ENCODE measurements at places on chromosomes 1 and 21. TPM values are rescaled to one million over a fixed set of nuclear protein-coding genes. Genes with fewer than 3 reads are reported as not detected.

DNA sequence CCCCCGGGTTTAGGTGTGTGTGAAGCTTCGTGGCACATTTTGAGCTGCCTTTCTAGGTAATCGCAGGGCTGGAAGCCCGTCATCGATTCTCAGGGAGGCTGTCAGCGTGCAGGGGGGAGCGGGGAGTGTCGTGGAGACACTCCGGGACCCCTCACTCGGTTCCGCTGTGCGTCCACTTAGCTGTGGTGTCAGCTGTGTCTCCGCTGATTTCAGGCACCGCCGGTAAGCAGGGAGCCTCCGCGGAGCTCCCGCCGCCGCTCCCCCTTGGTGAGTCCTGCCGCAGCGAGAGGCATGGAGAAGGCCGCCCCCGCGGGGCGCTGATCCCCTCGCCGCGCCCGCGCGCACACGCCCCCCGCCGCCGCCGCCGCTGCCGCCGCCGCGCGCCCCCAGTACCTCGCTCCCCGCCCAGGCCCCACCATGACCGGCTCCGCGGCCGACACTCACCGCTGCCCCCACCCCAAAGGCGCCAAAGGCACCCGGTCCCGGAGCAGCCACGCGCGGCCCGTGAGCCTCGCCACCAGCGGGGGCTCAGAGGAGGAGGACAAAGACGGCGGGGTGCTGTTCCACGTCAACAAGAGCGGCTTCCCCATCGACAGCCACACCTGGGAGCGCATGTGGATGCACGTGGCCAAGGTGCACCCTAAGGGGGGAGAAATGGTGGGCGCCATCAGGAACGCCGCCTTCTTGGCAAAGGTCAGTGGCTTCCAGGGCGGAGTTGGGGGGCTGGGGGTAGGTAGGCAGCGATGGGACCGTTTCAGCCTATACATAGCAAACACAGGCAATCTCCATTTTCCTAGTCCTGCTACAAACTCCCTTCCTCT lies 995 bp downstream of the VASH2 start:
- no peak for DNase-seq
- no peaks in the 10 kb centered on the region for H3K36me3 ChIP-seq
- peaks cover 41% of the 10 kb centered on the region for H3K27me3 ChIP-seq
- peaks cover 5% of the 10 kb centered on the region for H3K4me1 ChIP-seq

- peak; percentile 44 for DNase-seq
- peak overlapping the region; percentile 93 for H3K27ac ChIP-seq
- peaks cover 28% of the 10 kb centered on the region for H3K27me3 ChIP-seq
- H3K36me3 ChIP-seq, result no peaks in the 10 kb centered on the region
- peak overlapping the region; percentile 42 for H3K4me3 ChIP-seq
- peaks cover 37% of the 10 kb centered on the region for H3K4me1 ChIP-seq
These were observed 51.9 kb upstream of the CD34 start for GRCh38 chr1:207962716-207963426.

GRCh38 chr1:7388488-7389185 lies 382.5 kb upstream of the VAMP3 start:
- peak overlapping the region; percentile 36 for H3K27ac ChIP-seq
- H3K4me3 ChIP-seq, result no peak overlapping the region
- no peaks in the 10 kb centered on the region for H3K4me1 ChIP-seq
- H3K27me3 ChIP-seq, result no peaks in the 10 kb centered on the region
- DNase-seq, result no peak

- no peaks in the 10 kb centered on the region for H3K36me3 ChIP-seq
- H3K4me3 ChIP-seq, result no peak overlapping the region
- no peak for DNase-seq
- H3K27ac ChIP-seq, result no peak overlapping the region
- H3K4me1 ChIP-seq, result peaks cover 18% of the 10 kb centered on the region
These were observed 37.0 kb downstream of the COQ8A start for GRCh38 chr1:226976978-226977642.

- H3K27ac ChIP-seq, result no peak overlapping the region
- no peaks in the 10 kb centered on the region for H3K4me1 ChIP-seq
- no peaks in the 10 kb centered on the region for H3K27me3 ChIP-seq
These were observed 475.7 kb upstream of the PKN2 start for GRCh38 chr1:88208389-88208788.

DNA sequence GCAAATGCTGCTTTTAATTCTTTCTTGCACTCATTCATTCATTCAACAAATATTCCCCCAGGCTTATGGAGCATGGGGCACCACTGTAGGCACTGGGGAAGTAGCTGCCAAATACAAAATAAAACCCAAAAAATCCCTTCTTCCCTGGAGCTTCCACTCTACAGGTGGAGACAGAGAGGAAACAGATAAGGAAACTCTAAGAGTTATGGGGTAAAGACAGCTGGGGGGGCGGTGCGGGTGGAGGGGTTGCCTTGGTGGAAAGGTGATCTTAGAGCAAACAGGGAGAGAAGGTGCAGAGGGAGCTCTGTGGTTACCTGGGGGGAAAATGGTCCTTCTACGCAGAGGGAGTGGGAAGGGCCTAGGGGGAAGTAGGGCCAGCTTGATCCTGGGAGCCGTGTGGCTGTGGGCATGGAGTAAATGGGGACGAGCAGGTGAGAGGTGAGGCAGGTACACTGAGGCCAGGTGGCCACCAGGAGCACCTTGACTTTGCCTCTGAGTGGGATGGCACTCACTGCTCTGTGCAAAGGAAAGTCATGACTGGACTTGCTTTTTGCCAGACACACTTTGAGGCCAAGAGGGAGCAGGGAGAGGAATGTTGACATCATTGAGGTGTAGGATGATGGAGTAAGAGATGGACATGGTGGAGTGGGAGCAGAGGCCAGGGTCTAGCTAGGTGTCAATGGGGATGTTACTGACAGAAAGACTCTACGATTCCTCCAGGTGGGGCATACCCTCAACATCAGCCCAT lies 152.0 kb downstream of the ETS2 start:
- no peaks in the 10 kb centered on the region for H3K27me3 ChIP-seq
- H3K4me3 ChIP-seq, result no peak overlapping the region
- H3K4me1 ChIP-seq, result peaks cover 37% of the 10 kb centered on the region

DNA sequence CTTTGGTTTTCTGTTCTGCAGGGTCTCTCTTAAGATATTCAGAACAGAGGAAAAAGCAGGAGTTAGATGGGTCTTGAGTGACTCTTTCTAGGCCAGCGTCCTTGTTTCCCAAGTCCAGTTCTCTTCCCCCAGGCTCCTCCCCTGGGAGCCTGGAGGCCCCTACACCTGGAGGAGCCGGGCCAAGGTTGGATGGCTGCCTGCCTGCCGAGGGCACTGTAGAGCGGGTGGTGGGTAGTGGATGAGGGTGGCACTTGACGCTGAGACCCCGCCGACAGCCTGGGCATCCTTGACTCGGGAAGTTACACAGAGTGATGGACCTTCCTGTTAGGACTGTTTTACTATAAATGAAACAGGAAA lies 17.4 kb upstream of the KANK4 start:
- H3K36me3 ChIP-seq, result no peaks in the 10 kb centered on the region
- no peak overlapping the region for H3K27ac ChIP-seq
- H3K4me3 ChIP-seq, result no peak overlapping the region
- no peak for DNase-seq

GRCh38 chr1:117883616-117884015 lies 45.8 kb downstream of the GDAP2 start:
- no peak overlapping the region for H3K27ac ChIP-seq
- H3K27me3 ChIP-seq, result no peaks in the 10 kb centered on the region
- H3K4me3 ChIP-seq, result no peak overlapping the region
- no peaks in the 10 kb centered on the region for H3K4me1 ChIP-seq

DNA sequence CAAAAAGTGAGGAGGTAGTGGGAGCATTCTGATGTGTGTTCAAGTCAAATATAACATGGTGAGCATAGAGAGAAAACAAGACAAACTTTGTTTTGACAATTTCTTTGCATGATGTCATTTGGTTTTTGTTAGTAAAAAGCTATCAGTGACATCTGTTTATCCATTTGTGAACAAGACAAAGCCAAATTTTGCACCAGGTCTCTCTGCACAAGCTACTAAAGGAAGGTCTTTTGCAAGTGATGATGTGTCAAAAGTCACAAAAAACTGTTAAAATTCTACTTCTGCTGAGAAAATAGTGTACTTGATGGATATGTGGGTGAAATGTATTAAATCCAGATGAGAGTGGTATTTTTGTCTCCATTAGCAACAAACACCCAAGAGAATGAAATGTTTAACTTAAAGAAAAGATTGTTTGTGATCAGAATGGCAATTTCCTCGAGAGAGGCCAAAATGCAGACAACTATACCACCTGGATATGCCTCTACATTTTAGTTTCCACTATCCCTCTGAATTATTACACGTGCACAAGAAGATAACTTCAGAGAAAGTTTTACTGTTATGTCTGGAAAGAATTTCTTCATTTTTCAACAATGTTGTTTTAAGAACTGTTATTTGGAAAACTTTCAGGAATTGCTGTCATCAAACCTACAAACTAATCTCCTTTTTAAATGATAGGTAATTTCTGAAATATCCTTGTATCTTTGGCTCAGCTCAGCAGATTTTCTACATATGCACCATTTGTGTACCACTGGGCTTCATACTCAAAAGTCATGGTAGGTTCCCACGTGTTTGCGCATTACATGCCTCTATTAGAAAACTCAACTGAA lies 807.4 kb upstream of the ADGRL2 start:
- no peak overlapping the region for H3K27ac ChIP-seq
- H3K27me3 ChIP-seq, result no peaks in the 10 kb centered on the region
- no peaks in the 10 kb centered on the region for H3K4me1 ChIP-seq
- no peak overlapping the region for H3K4me3 ChIP-seq
- H3K36me3 ChIP-seq, result no peaks in the 10 kb centered on the region

GRCh38 chr1:88378560-88378959 lies 305.5 kb upstream of the PKN2 start:
- no peaks in the 10 kb centered on the region for H3K36me3 ChIP-seq
- no peak for DNase-seq
- no peak overlapping the region for H3K27ac ChIP-seq
- no peaks in the 10 kb centered on the region for H3K27me3 ChIP-seq

DNA sequence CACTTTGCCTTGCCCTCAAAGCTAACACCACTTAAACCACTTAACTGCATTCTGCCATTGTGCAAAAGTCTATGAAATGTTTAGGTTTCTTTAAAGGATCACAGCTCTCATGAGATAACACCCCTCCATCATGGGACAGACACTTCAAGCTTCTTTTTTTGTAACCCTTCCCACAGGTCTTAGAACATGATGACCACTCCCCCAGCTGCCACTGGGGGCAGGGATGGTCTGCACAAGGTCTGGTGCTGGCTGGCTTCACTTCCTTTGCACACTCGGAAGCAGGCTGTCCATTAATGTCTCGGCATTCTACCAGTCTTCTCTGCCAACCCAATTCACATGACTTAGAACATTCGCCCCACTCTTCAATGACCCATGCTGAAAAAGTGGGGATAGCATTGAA lies 7.7 kb downstream of the ADAMTS1 start:
- H3K27ac ChIP-seq, result no peak overlapping the region
- H3K36me3 ChIP-seq, result no peaks in the 10 kb centered on the region
- DNase-seq, result peak; percentile 19

- no peak overlapping the region for H3K4me3 ChIP-seq
- DNase-seq, result no peak
- H3K27me3 ChIP-seq, result no peaks in the 10 kb centered on the region
- no peaks in the 10 kb centered on the region for H3K4me1 ChIP-seq
- H3K27ac ChIP-seq, result no peak overlapping the region
- H3K36me3 ChIP-seq, result no peaks in the 10 kb centered on the region
These were observed 36.4 kb downstream of the RXRG start for GRCh38 chr1:165408518-165408917.

DNA sequence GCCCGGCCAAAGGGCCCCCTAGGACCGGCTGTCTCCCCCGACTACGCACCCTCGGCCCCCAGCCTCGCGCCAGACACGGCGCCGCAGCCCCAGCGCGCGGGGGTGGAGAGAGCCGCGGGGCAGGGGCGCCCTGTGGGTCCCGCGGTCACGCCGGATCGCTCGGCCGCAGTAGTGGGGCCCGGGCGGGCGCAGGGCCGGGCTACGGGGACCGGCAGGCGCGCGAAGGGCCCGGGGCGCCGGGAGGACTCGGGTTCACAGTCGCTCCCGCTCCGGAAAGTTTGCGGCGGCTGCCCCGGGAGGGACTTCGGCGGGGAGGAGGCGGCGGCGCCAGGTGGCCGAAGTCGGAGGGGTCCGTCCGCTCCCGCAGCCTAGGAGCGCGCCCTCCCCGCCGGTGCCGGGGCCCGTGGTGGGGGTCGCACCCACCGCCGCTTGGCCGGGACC lies 7.1 kb upstream of the ZNF669 start:
- H3K4me3 ChIP-seq, result peak overlapping the region; percentile 64
- peak; percentile 84 for DNase-seq
- H3K27me3 ChIP-seq, result no peaks in the 10 kb centered on the region
- H3K27ac ChIP-seq, result peak overlapping the region; percentile 65
- no peaks in the 10 kb centered on the region for H3K36me3 ChIP-seq

DNA sequence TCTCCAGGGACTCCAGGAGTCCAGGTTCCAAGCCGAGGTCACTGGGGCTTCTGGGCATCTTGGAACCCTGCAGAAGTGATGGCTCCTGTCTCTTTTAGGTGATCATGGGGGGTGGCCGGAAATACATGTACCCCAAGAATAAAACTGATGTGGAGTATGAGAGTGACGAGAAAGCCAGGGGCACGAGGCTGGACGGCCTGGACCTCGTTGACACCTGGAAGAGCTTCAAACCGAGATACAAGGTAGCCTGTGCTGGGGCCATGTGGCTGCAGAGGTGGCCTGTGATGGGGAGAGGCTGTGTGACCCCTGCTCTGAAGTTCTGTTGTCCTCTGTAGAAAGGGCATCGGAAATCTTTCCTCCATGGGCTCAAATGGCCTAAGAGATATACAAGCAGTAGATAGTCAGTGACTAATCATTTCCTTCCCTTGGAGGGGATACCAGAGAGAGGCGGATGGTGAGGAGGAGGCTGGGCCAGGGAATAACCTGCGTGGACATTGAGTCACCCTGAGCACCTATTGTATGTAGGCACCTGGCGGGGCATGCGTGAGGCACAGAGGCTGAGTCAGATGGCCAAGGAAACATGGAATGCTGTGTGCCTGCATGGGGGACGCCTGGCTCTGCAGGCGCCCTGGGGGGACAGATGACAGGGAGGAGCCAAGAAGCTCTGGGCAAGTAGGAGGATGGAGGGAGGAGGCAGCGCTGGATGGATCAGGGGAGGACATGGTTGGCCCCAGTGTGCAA lies 59.0 kb downstream of the ALPL start:
- H3K27me3 ChIP-seq, result no peaks in the 10 kb centered on the region
- H3K4me3 ChIP-seq, result no peak overlapping the region
- H3K36me3 ChIP-seq, result peaks cover 72% of the 10 kb centered on the region

- no peaks in the 10 kb centered on the region for H3K4me1 ChIP-seq
- no peaks in the 10 kb centered on the region for H3K36me3 ChIP-seq
- H3K4me3 ChIP-seq, result no peak overlapping the region
- H3K27ac ChIP-seq, result no peak overlapping the region
- H3K27me3 ChIP-seq, result peaks cover 7% of the 10 kb centered on the region
These were observed 265.9 kb downstream of the PRDM2 start for GRCh38 chr1:13965770-13966398.

GRCh38 chr1:3779265-3779911 lies 6.8 kb downstream of the SMIM1 start:
- no peak for DNase-seq
- no peaks in the 10 kb centered on the region for H3K36me3 ChIP-seq
- no peak overlapping the region for H3K4me3 ChIP-seq
- H3K4me1 ChIP-seq, result peaks cover 20% of the 10 kb centered on the region

Gene ADORA1
- 5.5 TPM for total RNA-seq

Gene HORMAD1
- total RNA-seq, result 2.5 TPM

Gene RGSL1
- total RNA-seq, result 0.39 TPM

Gene DDAH1
- total RNA-seq, result 121 TPM

Gene FMOD
- total RNA-seq, result 59.8 TPM

Gene PKP1
- 2.8 TPM for total RNA-seq

Gene GNAT2
- not detected for total RNA-seq

Gene NBPF10
- 3.7 TPM for total RNA-seq

Gene PKLR
- total RNA-seq, result not detected

Gene MAN1A2
- 49.4 TPM for total RNA-seq

Gene CACNA1S
- total RNA-seq, result 0.12 TPM

Gene PALMD
- total RNA-seq, result 22.5 TPM

Gene ITPKB
- total RNA-seq, result 25.0 TPM

All from left lung (tissue), 14 donors.